ENCODE measurements at places on chromosomes 3 and 15. TPM values are rescaled to one million over a fixed set of nuclear protein-coding genes. Genes with fewer than 3 reads are reported as not detected.

GRCh38 chr3:40725031-40725430, 200.3 kb downstream of the ZNF621 start:
- DNase-seq = no peak

DNA sequence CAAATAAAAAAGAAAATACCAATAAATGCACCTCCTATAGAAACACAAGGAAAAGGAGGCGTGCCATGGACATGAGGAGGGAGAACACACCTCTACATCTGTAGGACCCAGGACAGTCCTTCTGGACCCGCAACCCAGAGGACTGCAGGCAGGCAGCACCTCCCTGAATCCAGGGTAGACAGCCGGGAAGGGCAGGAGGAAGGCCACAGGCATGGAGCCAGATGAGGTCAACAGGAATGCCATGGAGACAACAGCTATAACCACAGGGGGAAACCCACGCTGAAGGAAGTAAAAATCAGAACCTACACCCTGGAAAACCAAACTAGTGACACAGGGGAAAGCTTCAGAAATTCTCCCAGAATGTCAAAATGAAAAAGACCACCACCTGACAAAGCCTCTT, 248.8 kb upstream of the NSMCE3 start:
- DNase-seq = no peak

GRCh38 chr3:193585530-193585929, 7.5 kb upstream of the OPA1 start:
- no peak for DNase-seq

GRCh38 chr15:90381515-90381914, 6.5 kb upstream of the IQGAP1 start:
- DNase-seq = no peak

- peak; percentile 8 for DNase-seq
Measured at GRCh38 chr15:70245932-70246622, 148.4 kb upstream of the TLE3 start.

- no peak for DNase-seq
Measured at GRCh38 chr3:21752749-21753347, 1.8 kb upstream of the ZNF385D start.

GRCh38 chr3:171782617-171783016, 27.7 kb downstream of the PLD1 start:
- no peak for DNase-seq

DNA sequence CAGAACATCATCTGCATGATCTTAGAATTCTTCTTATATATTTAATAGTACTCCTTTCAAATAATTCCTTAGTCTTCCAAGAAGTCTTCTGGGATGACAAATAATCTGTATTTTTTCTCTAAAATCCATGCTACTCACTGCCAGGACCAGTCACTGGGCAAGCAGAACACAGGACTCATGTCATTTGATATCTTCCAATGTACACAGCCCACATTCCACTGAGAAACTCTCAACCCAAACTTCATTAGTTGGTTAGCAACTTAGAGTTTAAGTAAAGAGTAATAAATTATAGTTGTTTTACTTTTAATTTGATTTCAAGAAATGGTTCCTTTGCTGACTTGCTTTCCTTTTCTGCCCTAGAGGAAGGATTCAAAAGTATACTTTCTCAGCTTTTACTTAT, 317.0 kb downstream of the VGLL3 start:
- no peak for DNase-seq

DNA sequence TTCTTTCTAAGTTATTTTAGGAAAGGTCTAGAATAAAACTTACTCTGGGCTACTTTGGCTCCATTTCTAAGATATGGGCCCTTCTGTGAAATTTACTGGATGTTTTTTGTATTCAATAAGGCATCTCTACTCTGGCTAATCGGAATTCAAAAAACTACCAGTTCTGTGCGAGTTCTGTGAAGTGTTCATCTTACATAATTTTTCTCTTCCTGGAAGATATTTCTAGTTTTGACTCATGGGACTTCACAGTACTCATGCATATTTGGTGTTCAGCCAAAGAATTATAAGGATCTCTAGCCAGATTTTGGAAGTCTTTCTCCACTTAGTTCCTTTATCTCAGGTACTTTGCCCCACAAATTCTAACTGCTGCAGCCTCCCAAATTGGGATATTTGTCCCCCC, 46.4 kb upstream of the MBNL1 start:
- no peak for DNase-seq

GRCh38 chr3:46845397-46845859, 17.8 kb downstream of the MYL3 start:
- peak; percentile 49 for DNase-seq

GRCh38 chr3:196691386-196691785, 20.7 kb downstream of the CEP19 start:
- DNase-seq = no peak

DNA sequence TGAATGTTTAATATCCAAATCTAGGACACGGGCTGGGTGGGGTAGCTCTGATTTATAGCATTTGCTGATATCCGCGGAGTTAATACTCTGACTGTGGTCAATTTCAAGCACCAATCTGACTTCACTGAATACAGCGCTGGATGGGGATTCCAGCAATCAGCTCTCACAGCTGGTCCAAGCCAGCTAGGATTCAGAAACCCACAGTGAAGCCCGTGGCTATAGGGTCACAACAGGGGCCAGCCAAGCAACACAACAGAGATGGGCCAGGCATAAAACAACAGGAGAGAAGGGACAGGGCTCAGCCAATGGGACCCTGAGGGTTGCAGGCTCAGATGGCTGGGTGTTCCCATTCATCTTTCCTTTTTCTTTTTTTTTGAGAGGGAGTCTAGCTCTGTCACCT, 5.4 kb upstream of the LMAN1L start:
- DNase-seq = no peak

GRCh38 chr15:68232937-68233336, 3.4 kb upstream of the CLN6 start:
- DNase-seq = no peak

GRCh38 chr3:16546186-16547010, 32.9 kb upstream of the RFTN1 start:
- no peak for DNase-seq

- no peak for DNase-seq
Measured at GRCh38 chr3:66863205-66864111, 134.6 kb upstream of the KBTBD8 start.

- DNase-seq = no peak
Measured at GRCh38 chr3:40780291-40780924, 255.6 kb downstream of the ZNF621 start.

GRCh38 chr15:46366360-46367007, 731.7 kb downstream of the SQOR start:
- DNase-seq = no peak

GRCh38 chr15:59116141-59116540, 11.2 kb downstream of the CCNB2 start:
- DNase-seq = no peak

DNA sequence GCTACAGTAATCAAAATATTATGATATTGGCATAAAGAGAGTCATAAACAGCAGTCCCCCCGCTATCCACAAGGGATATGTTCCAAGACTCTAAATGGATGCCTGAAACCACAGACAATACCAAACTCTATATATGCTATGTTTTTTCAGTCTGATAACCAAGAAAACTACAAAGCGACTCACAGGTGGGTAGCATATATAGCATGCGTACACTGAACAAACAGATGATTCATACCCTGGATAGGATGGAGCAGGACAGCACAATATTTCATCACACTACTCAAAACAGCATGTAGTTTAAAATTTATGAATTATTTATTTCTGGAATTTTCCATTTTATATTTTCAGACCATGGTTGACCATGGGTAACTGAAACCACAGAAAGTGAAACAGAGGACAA, 87.0 kb upstream of the PPP2R3A start:
- DNase-seq = no peak

DNA sequence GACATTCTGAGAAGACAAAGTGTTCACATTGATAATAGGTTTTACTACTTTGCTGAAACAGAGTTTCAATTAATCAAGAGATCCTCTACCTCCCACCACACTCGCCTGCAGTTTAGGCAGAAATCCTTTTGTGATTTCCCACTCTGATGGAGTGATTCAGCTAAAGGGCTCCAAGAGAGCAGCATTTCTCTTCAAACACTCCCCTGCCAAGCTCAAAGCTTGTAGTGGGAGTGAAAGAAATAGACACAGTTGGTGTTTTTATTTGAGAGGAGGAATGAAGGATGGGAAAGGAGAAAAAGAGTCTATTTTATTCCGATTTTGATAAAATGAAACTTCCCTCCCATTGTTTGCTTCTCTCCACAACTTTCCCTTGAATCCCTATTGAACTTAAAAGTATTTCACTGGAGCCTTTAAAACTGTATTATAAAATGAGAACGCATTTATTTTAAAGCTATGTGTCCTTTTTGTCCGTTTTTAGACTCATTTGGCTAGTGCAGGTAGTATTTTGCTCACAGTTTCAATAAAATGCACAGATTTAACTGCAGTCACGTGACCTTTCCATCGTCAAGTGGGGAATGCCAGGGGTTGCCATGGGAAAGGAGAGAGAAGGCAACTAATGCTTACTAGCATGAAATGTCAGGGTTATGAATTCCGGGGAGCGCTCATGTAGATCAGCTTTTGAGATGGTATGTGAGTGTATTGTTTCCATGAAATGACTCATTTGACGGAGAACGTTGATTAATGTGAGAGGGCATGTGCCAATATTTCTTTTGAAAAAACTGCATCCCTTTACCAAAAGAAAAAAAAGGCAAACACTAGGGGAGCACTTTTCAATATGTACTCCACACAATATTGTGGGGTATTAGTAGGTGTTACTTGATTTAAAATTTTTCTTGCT, 7.7 kb upstream of the OSBPL11 start:
- DNase-seq = no peak

GRCh38 chr15:69634860-69635259, 182.2 kb downstream of the RPLP1 start:
- no peak for DNase-seq

DNA sequence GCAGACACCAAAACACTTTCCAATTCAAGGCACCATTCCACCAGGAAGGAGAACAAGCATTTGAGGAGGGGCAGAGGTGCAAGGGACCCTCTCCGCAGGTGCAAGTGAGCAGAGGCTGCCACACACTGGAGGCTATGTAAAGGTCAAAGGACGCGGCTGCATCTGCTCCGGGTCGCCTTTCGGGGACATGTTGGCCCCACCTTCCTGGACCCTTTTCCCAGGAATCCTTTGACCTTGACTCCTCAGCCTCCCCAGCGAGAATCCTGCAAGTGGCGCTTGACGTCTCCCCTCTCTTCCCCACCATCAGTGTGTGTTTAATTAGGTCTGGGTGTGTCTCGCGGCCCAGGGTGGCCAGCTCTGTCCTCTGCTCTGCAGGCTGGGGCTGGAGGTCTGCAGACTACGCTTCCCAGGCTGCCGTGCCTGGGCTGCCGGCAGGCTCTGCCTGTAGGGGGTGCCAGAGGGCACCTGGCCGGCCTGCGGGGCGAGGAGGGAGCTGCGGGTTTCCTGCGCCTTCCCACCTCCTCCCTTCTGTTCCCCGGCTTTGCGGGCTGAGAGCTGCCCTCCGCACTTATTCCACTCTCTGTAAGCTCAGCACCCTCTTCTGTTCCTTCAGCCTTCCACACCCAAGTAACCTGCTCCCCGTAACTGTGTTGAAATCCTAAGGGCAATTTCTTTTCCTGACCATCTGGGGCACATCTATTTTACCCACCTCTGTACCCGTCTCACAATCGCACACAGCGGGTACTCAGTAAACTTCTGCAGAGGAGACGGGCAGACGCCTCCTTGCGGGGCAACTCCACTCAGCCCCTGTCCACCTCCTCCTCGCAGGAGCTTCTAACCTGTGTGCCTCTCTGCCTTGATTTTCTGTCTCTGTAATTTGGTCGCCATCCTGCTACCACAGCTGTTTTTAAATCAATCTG, 129.8 kb downstream of the NSMCE3 start:
- DNase-seq = peak; percentile 89

- no peak for DNase-seq
Measured at GRCh38 chr3:44078863-44079262, 162.8 kb upstream of the TOPAZ1 start.

GRCh38 chr3:133447750-133448477, 48.1 kb downstream of the BFSP2 start:
- DNase-seq = no peak

- peak; percentile 88 for DNase-seq
Measured at GRCh38 chr3:121592856-121593702, at the start of gene FBXO40. Gene FBXO40 (plus strand): TSS chr3:121593379. CDS start chr3:121620576, 27,197 bp downstream.

- no peak for DNase-seq
Measured at GRCh38 chr3:3038201-3038991, 71.8 kb downstream of the IL5RA start.

The ZDHHC23 gene
- total RNA-seq = 17.9 TPM

The ACOX2 gene
- total RNA-seq = 1.1 TPM

The PDCD7 gene
- 23.5 TPM for total RNA-seq

The HOMER2 gene
- 11.7 TPM for total RNA-seq

The RNF123 gene
- 45.5 TPM for total RNA-seq

The RIOX2 gene
- total RNA-seq = 11.0 TPM

The MFGE8 gene
- total RNA-seq = 719 TPM

The EFCAB12 gene
- 0.34 TPM for total RNA-seq

The CHRNA3 gene
- 4.4 TPM for total RNA-seq

The FBXO40 gene
- total RNA-seq = 0.04 TPM

The CNTN3 gene
- 0.17 TPM for total RNA-seq

Measured in WTC11 (cell line).